ENCODE measurements at places on chromosomes 13 and 19. TPM values are rescaled to one million over a fixed set of nuclear protein-coding genes. Genes with fewer than 3 reads are reported as not detected.

FFAR1 gene
- total RNA-seq, result not detected

GPALPP1 gene
- total RNA-seq, result 22.7 TPM

- no peak overlapping the region for H3K27ac ChIP-seq
- H3K4me3 ChIP-seq, result no peak overlapping the region
- no peaks in the 10 kb centered on the region for H3K4me1 ChIP-seq
These were observed 42.7 kb downstream of the ADPRHL1 start for GRCh38 chr13:113410472-113411201.

GRCh38 chr13:57128909-57129308 is 11.8 kb upstream of the PRR20A start:
- H3K27me3 ChIP-seq, result no peaks in the 10 kb centered on the region
- no peak overlapping the region for H3K27ac ChIP-seq
- no peak overlapping the region for H3K4me3 ChIP-seq
- no peaks in the 10 kb centered on the region for H3K36me3 ChIP-seq
